ENCODE measurements at places on chromosomes 2 and 18. TPM values are rescaled to one million over a fixed set of nuclear protein-coding genes. Genes with fewer than 3 reads are reported as not detected.

OTOF gene
- polyA plus RNA-seq = 0.12 TPM

C1GALT1C1L gene
- polyA plus RNA-seq = 5.0 TPM

GPAT2 gene
- 2.8 TPM for polyA plus RNA-seq

CCDC138 gene
- 15.5 TPM for polyA plus RNA-seq

CEP68 gene
- 31.3 TPM for polyA plus RNA-seq

CPO gene
- 1.6 TPM for polyA plus RNA-seq

ARHGEF4 gene
- polyA plus RNA-seq = 8.3 TPM

LHCGR gene
- polyA plus RNA-seq = 0.19 TPM
